ENCODE measurements at places on chromosomes 3 and 15.

DNA sequence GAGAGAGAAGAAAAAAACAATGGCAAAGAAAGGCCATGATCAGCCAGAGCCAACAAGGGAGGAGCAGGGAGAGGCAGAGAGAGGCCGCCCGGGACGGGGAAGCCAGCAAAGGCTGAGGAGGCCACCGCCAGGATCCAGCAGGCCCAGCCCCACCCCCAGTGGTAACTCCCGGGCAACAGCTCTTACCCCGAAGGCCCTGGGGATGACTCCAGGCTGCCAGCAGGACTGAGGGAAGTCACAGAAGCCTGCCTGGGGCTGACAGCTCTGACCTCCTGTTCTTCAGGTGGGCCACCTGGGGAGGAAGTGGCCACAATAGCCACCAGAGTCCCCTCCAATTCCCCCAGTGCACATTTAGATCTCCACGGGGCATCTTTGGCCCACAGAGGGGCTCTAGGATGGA, 184.3 kb upstream of the LINGO1 start:
- no peak for DNase-seq

GRCh38 chr3:123311201-123311600, 109.5 kb downstream of the SEC22A start:
- no peak for DNase-seq

- DNase-seq: no peak
These were observed 51.7 kb upstream of the CHD2 start for GRCh38 chr15:92848464-92848851.

- no peak for DNase-seq
These were observed 3.4 kb downstream of the TMEM212 start for GRCh38 chr3:171846597-171846996.

- DNase-seq: no peak
These were observed 755 bp upstream of the TMEM108 start for GRCh38 chr3:133037436-133037835.
